ENCODE measurements at places on chromosomes 12 and 14.
A peak's percentile ranks its signal among the peaks of the same experiment; 100 is the strongest.

GRCh38 chr14:60984196-60984595, 3.2 kb downstream of the SLC38A6 start:
- DNase-seq: no peak

DNA sequence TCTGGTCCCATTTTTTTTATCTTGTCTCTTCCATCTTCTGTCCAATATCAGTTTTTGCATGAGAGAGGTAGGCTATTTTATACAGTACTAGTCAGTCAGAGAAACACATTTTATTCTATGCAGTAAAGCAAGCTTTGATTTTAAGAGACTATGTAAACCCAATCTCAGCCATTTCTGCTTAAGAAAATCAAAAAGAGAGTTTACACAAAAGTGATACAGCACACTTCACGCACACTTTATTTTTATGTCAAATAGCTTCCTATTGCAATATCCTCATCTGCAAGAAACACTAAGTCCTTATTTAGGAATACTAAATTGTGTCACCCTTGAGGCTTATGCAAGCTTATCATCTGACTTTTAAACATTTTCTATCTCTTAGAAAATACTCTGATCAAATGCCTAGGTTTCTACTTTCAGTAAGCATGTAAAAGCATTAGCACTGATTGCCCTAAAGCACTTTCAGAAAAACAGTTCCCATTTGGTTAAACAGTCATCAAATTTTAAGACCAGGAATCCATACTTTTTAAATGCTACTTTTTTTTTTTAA, 78.3 kb downstream of the MED13L start:
- no peak for DNase-seq

DNA sequence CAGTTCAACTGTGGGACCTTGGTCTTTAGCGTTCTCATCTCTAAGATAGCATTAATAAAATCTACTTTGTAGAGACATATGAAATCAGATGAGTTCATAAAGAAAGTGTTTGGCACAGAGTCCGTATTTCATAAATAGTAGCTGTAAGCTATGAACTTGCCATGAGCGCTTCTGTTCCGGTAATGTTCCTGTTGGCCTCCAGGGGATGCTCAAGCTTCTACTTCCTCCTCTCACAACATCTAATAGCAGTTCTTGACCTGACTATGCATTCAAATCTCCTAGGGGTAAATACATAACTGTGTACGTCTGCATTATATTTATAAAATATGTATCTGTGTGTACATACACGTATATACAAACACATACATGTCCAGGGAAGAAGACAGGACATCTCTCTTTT, 288.2 kb upstream of the TMPO start:
- DNase-seq: no peak

GRCh38 chr12:127629066-127629820, 637.7 kb upstream of the TMEM132C start:
- DNase-seq: no peak

DNA sequence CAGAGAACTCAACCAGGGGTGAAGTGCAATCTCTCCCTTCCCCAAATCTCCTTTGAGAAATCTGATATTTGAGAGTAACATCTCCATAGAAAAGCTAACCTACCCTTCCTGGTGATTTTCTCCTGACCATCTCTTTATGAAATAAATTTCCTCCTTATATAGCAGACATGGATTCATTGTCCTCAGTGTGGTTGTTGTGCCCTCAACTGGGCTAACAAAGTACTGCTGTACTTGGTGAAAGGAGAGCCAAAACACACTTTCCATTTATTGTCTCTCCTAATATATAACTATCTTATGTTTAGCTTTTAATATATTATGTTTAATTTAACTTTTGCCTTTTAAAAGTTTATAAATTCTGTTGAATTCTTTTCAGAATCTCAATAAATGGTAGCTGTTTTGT, 65.1 kb upstream of the SLCO1B1 start:
- no peak for DNase-seq

DNA sequence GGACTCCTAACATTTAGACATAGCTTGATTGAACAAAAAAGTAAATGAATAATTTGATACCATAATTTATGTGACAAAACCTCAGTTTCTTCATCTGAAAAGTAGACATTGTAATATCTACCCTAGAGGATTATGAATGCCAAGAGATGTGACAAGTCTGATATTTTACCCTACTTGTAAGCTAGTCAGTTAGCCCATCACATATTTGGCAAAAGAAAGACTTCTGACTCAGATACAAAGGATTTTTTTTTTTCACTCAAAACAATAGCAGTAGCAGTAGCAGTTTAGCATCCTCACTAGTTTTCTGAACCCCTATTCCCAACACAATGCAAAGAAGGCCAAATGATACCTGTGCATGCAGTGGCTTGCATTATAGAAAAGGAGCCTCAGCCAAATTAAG, 377.3 kb upstream of the E2F7 start:
- DNase-seq: no peak

GRCh38 chr14:35338731-35339405, 46.7 kb downstream of the PSMA6 start:
- no peak for DNase-seq

- no peak for DNase-seq
Observed at GRCh38 chr12:116582610-116583009, 23.4 kb downstream of the MAP1LC3B2 start.

- DNase-seq: no peak
Observed at GRCh38 chr14:75987201-75987970, 1.8 kb downstream of the IFT43 start.

GRCh38 chr14:61752626-61753025, 9.6 kb upstream of the SNAPC1 start:
- no peak for DNase-seq

DNA sequence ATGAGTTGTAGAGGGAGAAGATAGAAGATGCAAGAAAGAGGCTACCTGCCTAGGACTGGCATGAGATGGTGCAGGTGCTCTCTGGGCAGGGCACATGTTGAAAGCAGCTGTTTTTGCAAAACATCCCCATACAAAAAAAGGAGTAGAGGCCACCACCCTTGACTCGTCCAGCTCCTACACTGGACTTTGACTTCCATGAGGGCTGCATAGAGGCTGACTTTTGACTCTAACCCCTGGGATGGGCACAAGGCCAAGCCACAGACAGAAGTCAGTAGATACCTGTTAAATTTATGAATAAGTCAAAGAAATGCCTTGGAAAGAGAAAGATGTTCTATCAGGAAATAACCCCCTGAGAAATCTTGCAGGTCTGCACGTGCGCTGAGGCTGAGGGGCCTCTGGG, 1139.1 kb upstream of the TMEM132C start:
- DNase-seq: peak; percentile 18

GRCh38 chr14:42224053-42224888, 617.6 kb downstream of the LRFN5 start:
- peak; percentile 50 for DNase-seq

GRCh38 chr12:86188226-86188625, 68.0 kb downstream of the MGAT4C start:
- DNase-seq: no peak

- no peak for DNase-seq
Observed at GRCh38 chr12:102950950-102951619, 6.4 kb upstream of the ASCL1 start.

DNA sequence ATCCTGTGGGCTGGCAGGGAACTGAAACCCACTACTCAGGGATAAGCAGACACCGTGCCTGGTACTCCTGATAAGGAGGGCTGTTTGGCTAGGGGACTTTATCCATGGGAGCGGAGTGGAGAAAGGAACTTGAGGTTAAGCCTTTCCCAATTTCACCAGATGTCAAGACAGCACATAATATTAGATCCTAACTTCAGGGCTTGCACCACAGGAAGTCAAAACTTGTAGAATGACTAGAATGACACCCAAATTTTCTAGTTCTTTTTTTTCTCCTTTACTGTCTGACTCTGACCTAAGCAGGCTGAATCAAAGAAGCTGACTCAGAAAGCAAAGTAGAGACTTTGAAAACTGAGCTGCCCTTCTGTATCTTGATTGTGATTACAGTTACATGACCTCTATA, 7.1 kb upstream of the CGRRF1 start:
- no peak for DNase-seq

DNA sequence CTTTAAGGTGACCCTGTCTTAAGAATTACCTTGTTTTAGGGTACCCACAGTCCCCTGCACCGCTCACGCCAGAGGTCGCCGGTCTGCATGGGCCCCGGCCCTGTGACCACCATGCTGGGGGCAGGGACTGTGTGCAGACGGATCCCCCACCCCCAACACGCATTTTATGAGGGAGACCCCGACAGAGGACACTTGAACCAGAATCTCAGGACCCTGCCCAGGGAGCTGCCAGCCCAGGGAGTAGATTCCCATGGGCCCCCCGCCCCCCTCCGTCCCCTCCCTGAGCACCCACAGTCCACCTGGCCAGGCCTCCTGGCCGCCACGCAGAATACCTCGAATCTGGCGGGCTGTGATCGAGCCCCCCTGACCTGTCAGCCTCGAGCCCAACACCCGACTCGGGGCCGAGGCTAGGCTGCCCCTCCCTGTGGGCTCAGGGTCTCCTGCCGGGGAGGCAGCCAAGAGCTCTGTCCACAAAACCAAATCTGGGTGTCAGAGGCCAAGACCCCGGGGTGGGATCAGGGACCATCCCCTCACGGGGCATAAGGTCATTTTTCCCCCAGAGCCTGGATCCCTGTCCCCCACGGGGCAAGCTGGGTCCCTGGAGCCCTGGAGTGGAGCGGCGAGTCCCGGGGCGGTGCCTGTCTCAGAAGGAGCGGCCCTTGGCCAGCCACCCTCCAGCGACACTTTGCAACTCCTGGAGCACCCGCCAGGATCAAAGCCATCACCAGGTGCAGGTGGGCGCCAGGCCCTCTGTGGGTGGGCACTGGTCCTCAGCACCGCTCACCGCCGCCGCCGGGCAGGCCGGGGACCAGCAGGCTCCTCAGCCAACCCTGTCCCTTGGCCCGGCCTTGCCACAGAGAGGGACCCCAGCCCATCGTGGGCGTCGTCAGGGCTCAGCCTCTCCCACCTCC, 155.8 kb upstream of the PKP2 start:
- no peak for DNase-seq

DNA sequence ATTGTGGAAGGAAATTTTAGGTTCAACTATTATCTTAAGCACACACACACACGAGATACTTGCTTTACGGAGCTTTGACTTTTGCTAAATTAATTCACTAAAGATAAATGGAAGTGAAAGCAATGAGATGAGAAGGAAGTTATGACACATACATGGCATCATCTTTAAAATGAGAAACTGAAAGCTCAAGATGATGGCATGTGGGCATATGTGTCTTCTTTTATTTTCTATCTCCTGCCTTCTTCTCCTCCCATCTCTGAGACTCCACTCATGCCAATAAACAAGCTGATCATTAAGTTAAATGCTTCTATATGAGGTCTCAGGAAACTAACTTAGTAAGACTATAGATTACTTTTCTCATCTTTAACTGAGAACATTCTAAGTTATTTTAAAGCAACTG, 216.7 kb downstream of the MED13L start:
- no peak for DNase-seq

DNA sequence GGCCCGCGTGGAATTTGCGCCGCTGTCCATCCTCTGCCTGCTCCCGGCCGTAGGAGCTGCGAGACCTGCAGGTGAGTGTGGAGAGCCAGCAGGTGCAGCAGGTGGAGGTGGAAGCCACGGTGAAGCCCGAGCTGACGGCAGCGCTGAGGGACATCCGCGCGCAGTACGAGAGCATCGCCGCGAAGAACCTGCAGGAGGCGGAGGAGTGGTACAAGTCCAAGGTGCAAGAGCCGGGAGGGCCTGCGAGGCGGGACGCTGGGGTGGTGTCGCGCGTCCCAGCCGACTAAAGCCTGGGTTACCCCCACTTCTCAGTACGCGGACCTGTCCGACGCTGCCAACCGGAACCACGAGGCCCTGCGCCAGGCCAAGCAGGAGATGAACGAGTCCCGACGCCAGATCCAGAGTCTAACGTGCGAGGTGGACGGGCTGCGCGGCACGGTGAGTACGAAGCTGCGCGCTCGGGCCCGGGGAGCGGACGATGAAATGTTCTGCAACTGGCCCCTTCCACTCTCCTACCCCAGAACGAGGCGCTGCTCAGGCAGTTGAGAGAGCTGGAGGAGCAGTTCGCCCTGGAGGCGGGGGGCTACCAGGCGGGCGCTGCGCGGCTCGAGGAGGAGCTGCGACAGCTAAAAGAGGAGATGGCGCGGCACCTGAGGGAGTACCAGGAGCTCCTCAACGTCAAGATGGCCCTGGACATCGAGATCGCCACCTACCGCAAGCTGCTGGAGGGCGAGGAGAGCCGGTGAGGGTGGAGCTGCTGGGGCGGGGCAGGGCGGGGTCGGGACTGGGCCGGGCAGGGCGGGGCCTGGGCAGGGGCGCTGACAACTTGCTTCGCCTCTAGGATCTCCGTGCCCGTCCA, 2.1 kb downstream of the PRPH start:
- peak; percentile 74 for DNase-seq

- DNase-seq: peak; percentile 30
Observed at GRCh38 chr12:9906873-9907272, 25.3 kb downstream of the CLEC2A start.

GRCh38 chr14:96986256-96987085, 189.3 kb downstream of the VRK1 start:
- no peak for DNase-seq

DNA sequence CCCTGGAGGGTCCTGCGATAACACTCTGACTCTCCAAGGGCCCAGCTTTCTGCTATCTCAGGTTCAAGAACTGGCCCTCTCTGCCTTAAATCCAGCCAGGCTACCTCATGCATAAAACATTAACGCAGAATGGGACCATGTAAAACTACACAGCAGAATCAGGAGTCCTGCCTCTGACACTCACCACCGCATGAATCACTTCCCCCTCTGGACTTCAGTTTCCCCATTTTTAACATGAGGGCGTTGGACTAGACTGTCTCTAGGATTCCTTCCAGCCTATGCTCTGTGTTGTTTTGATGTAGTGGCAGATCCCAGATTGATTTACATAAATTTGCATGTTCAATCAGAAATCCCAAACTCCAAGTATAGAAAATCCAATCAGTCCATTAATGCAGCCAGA, 3.3 kb downstream of the NCKAP5L start:
- DNase-seq: no peak

GRCh38 chr14:43476822-43477221, 1030.3 kb downstream of the FSCB start:
- no peak for DNase-seq
